ENCODE measurements at places on chromosomes 6 and 20.

DNA sequence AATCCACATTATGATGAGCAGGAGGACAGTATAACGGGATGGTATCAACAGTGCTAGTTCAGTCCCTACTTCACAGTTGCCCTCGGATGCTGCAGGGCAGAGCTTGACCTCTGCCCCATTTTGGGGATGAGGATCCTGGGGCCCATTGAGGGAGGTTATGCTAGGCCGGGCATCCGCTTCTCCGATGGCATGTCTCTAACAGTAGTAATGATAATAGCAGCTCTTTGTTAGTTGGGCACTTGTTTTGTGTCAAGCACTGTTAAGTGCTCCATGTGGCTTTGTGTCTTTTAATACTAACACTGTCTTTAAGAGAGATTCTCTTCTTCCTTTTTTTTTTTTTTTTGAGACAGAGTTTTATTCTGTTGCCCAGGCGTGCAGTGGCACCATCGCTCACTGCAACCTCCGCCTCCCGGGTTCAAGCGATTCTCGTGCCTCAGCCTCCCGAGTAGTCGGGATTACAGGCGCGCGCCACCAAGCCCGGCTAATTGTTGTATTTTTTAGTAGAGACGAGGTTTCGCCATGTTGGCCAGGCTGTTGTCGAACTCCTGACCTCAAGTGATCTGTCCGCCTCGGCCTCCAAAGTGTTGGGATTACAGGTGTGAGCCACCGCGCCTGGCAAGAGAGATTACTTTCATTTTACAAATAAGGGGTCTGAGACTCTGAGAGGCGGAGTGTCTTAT, 1.1 kb downstream of the MAPRE1 start:
- no peak for DNase-seq

DNA sequence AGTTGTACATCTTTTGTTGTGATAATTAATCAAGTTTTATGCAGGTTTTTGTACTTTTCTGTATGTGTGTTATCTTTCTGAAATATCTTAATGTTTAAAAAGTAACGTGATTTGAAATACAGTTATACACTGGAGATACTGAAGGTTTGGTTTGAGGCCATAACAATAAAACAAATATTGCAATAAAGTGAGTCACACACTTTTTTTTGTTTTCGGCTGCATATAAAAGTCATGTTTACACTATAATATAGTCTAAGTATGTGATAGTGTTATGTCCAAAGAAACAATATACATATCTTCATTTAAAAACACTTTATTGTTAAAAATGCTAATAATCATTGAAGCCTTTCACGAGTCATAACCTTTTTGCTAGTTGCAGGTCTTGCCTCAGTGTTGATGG, 473.1 kb upstream of the GJE1 start:
- no peak for DNase-seq

DNA sequence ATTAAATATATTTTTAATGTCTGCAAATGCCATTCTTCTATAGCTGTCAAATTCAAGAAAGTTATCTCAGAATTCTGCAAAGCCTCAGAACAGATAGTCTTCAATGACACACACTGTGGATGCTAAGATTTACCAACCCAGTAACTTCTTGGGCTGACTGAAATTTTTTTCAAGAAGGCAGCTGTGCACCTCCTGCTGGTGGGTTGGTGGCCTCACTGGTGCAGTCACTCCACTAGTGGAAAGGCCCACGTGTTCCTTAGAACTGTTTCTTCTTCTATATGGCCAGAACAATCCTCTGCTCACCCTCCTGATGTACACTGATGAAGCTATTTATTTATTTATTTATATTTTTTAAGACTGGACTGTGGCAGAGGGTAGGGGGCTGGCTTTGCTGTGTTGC, 28.1 kb upstream of the MTCL3 start:
- peak; percentile 27 for DNase-seq

DNA sequence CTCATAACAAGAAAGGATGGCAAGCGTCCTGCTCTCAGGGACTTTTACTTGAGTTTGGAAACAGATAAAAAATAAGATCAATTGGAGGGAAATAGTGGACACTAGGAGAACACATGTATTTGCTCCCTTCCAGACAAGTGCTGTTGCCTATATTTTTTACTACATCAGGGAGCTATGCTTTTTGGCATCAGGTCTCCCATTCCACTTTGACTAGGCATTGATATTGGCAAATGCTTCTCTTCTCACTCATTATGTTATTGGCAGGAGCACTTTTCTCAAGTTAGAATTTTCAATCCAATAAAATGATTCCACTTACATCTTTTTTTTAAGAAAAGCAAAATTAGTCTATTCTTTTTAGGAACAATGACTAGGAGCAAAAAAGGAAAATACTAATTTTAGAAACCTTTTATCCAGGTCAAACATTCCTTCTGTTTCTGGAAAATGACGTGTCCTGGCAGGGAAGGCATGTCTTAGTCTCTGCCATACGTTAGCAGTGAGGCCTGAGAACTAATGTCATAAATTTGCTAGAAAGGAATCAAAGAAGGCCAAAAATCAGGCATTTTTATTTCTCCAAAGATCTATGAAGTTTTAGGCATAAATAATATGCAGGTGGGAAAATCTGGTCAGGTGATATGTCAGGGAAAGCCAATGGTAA, 21.4 kb downstream of the BCAS1 start:
- DNase-seq = no peak

DNA sequence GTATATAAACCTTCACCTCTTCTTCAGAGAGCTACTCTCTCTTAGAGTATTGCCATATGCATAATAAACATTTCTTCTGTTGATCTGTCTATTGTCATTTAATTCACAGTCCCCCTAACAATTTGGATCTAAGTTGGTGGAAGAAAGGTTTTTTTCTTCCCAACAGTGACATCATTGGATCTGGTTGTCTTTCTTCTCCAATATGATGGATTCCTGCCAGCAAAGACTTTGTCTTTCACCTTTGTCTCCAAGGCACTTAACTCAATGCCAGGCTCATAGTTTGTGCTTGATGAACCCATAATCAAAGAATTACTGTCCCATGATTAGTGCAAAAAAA, 39.6 kb downstream of the ABHD12 start:
- DNase-seq = no peak

- DNase-seq = no peak
Measured at GRCh38 chr6:144265390-144265789, 19.7 kb upstream of the UTRN start.

- peak; percentile 93 for DNase-seq
Measured at GRCh38 chr6:118934461-118935330, at the start of gene MCM9. Gene MCM9, minus strand, starts transcription at chr6:118935159. Its CDS starts 3,436 bp downstream, at chr6:118931723.

GRCh38 chr6:147559006-147559405, 50.5 kb downstream of the SAMD5 start:
- DNase-seq = no peak

GRCh38 chr6:50147371-50147770, 97.6 kb upstream of the DEFB112 start:
- DNase-seq = no peak

DNA sequence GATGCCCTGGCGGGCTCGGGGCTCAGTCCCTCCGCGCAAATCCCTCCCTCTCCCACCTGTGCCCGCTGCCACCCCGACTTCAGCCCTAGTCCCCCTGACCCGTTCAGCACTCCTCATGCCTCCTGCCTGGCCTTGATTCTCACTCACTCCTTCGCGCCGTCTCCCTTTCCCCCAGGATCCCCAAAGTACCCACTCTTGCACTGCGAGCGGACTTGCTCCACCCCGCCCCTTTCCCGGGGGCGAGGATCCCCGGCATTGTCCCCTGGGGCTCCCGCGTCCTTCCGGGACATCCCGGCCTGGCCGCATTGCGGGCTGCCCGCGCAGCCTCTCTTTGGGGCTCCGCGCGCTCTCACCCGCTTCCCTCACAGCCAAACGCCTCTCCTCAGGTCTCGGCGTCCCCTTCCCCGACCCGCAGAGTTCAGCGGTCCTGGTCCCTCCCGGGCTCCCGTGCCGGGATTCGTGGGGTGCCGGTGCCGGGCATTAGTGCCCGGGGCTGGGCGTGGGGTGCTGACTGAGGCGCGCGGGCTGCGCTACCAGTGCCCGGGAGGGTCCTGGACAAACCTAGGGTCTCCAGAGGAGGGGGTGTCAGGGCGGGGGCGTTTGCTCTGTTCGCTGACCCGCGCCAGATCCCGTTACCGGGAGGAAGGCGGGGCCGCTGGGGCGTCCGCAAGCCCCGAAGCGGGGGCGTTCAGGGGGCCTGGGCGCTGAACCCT, 45.5 kb upstream of the SUPT3H start:
- peak; percentile 57 for DNase-seq

DNA sequence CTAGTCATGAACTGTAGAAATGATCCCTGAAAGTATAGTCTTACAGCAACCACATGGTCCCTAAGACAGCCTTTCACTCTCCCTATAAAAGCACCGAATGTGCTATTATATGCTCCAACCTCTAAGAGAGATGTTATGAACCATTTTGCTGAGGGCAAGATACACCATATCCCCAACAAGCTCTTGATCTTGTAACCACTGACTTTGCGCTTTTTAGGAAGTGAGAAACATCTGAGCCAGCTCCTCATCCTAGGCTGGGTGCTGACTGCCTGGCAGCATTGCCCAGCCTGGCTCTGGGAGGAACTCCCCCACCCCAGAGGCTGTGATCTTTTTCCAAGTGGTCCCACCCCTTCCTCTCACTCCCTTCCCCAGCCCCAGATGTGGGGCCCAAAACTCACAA, 3.1 kb upstream of the EMILIN3 start:
- DNase-seq = no peak

DNA sequence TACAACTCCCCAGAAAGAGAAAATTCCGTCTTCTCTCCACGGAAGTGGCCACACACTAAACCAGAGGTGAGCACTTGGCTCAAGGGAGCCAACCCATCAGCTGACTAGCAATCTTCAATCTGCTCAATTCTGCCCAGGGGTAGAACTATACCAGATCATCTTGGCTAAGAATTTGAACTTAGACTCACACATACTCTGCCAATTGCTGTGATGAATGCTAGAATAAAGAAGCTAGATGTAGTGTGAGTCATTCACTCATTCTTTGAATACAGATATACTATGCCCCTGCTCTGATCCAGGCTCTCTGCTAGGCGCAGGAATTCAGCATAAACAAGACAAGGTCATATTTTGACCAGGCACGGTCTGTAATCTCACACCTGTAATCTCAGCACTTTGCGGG, 147.9 kb upstream of the SHLD1 start:
- no peak for DNase-seq

DNA sequence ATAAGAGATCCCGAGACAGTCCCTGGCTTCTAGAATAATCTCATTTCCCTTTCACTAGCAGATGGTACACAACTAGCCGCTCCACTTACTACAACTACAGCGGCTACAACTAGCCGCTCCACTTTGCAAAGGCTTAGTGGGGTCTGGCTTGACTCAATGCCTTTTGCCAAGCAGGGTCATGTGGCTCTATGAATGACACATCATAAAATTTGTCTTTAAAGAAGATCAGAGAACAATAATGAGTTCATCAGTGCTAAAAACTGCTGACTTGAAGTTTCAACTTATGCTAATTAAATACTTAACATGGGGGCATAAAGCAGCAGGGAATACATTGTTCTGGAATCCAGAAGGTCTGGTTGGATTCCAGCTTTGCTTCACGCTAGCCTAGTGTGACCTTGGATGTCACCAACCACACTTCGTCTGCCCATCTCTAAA, 2.0 kb upstream of the MICAL1 start:
- DNase-seq = no peak

DNA sequence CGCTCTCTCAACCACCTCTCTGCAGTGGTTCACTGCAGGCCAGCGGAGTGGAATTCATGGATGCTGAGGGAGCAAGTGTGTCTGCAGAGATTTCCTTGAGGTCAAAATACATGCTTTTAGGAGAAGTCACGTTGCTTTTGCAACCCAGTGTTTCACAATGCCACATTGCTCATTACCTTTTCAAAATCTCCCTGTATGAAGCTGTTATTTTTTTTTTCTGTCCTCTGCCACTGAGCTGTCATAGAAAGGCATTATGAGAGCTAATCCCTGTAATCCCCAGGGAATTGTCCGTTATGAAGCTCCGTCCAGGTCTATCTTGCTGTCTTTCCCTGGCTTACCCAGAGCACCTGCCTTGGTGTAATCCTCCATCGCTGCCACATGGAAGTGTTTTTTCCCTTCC, 60.5 kb upstream of the SLC22A23 start:
- DNase-seq = no peak

DNA sequence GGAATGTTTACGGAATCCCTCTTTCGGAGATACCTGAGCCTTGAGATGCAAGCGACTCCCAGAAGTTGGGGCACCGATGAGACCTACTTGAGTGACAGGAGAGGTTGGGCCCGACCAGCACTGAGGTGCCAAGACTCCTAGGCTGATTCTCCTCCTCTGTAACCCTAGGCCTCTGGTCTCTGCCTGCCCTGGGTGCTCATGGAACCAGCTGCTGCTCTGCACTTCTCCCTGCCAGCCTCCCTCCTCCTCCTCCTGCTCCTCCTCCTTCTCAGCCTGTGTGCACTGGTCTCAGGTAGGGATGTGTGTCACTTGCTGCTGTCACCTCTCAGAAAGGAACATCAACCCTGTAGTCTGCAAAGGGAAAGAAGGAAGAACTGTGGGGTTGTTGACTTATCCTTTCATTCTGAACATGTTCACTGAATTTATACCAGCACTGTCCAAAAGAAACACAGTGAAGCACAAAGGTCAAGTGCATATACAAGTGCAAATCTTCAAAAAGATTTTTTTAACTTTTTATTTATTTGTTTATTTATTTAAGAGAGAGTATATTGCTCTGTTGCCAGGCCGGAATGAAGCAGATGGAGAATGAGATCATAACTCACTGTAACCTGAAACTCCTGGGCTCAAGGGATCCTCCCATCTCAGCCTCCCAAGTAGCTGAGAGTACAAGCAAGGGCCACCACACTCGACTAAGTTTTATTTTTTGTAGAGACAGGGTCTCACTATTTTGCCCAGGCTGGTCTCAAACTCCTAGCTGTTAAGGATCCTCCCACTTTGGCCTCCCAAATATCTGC, 913 bp downstream of the BTN2A2 start:
- peak; percentile 30 for DNase-seq

GRCh38 chr6:147868427-147869190, 360.1 kb downstream of the SAMD5 start:
- DNase-seq = no peak

DNA sequence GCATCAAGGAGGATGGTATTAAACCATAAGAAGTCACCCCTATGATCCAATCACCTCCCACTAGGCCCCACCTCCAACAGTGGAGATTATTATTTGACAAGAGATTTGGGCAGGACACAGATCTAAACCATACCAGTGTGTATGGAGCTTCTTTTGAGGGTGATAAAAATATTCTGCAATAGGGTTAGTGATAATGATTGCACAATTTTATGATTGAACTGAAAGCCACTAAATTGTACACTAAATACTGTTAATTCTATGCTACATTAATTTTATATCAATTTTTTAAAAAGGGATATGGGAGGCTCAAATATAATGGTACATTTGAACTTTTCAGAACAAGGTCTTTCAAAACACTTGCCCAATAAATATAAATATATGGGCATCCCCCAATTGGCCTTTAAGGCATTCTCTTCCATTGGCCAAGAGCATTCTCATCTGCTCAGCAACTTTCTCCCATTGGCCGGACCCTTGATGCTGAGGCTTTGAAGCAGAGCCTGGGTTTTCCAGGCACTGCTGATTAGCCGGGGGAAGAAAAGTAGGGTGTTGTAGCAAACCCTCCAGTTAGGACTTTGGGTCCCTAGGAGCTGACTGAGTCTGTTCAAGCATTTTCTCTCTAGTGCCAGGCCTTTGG, 209.9 kb downstream of the LRFN2 start:
- DNase-seq = no peak

- DNase-seq = no peak
Measured at GRCh38 chr20:21027569-21027968, 78.6 kb downstream of the LINC00237 start.
